ENCODE measurements at places on chromosomes 3 and 15. TPM values are rescaled to one million over a fixed set of nuclear protein-coding genes. Genes with fewer than 3 reads are reported as not detected.

DNA sequence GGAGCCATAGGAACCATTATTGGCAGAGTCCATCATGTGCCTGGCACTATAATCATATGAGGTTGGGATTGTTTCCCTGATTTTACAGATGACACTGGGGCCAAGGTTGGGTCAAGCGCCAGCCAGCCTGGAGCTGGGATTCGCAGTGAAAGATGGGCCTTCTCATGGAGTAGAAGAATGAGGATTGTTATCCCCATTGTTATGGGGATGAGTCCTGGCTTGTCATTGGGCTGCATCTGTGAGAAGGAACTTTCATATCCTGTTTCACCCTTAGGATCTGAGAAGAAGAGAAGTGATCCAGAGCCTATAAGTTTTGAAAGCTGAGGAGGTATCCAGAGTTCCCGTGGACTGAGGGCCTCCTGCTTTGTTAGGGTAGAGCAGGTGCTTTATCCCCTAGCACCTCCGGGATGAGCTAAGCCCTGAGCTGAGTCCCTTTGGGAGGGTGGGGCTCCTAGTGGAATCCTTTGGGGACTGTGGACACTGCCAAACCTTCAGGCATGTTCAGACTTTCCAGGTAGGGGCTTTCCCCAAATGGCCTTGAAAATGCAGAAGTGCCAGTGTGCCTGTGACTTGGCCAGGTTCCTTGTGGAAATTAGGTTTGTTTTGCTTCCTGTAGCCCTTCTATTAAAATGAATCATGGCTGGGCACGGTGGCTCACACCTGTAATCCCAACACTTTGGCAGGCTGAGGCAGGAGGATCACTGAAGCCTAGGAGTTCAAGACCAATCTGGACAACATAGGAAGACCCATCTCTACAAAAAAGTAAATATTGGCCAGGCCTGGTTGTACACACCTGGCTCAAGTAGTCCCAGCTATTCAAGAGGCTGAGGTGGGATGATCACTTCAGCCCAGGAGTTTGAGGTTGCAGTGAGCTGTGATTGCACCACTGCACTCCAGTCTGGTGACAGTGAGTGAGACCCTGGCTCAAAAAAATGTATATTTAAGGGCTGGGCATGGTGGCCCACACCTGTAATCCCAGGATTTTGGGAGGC lies 30.2 kb upstream of the BSN start:
- H3K36me3 ChIP-seq: peaks cover 38% of the 10 kb centered on the region
- no peak for DNase-seq
- peaks cover 9% of the 10 kb centered on the region for H3K4me1 ChIP-seq
- no peaks in the 10 kb centered on the region for H3K27me3 ChIP-seq
- H3K27ac ChIP-seq: no peak overlapping the region

GRCh38 chr3:32321095-32321790 lies 70.4 kb upstream of the CMTM7 start:
- no peak overlapping the region for H3K4me3 ChIP-seq
- no peaks in the 10 kb centered on the region for H3K27me3 ChIP-seq
- H3K27ac ChIP-seq: no peak overlapping the region
- no peaks in the 10 kb centered on the region for H3K36me3 ChIP-seq
- DNase-seq: peak; percentile 68

DNA sequence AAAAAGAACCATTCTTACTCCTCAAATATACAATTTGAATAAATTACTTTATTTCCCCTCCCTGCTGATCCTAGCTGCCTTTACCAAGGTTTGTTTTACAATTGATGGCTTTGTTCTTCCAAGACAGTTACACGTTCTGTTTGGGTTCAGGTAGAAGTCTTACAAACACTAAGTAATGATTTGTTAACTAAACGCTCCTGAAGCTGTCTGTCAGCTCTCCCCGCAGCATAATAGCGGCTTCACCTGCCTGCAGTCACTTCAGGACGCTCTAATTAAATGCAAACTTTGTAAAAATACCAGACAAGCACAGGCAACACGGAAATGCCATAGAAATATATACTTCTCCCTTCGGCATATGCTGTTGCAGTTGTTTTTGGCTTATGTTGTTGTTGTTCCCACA lies 176.4 kb upstream of the MDFIC2 start:
- no peaks in the 10 kb centered on the region for H3K36me3 ChIP-seq
- no peak overlapping the region for H3K27ac ChIP-seq
- DNase-seq: no peak
- H3K4me1 ChIP-seq: no peaks in the 10 kb centered on the region
- no peak overlapping the region for H3K4me3 ChIP-seq

The CIP2A gene
- 12.5 TPM for total RNA-seq

The TMEM158 gene
- not detected for total RNA-seq

The ADAMTS9 gene
- total RNA-seq: 38.7 TPM
